Right renal cortex interstitium (tissue), 3 donors: ENCODE measurements at places on chromosomes 2 and 18. TPM values are rescaled to one million over a fixed set of nuclear protein-coding genes. Genes with fewer than 3 reads are reported as not detected.

Gene SKOR2
- polyA plus RNA-seq, result not detected

Gene ATAD2B
- 19.1 TPM for polyA plus RNA-seq

Gene EMILIN1
- 70.5 TPM for polyA plus RNA-seq

Gene ABCG8
- 0.75 TPM for polyA plus RNA-seq

Gene ITPRIPL1
- 4.1 TPM for polyA plus RNA-seq

Gene ST8SIA5
- 1.2 TPM for polyA plus RNA-seq

Gene FAP
- 13.4 TPM for polyA plus RNA-seq

Gene MATN3
- 3.1 TPM for polyA plus RNA-seq

Gene PROKR1
- polyA plus RNA-seq, result 0.31 TPM

Gene ARHGEF33
- polyA plus RNA-seq, result 2.0 TPM

Gene TPGS2
- polyA plus RNA-seq, result 159 TPM

Gene C1QL2
- not detected for polyA plus RNA-seq

Gene UNC80
- 1.3 TPM for polyA plus RNA-seq

Gene RRM2
- polyA plus RNA-seq, result 49.4 TPM

Gene UCN
- 0.36 TPM for polyA plus RNA-seq

Gene POTEJ
- polyA plus RNA-seq, result 0.06 TPM

Gene AQP12B
- polyA plus RNA-seq, result 1.4 TPM

DNA sequence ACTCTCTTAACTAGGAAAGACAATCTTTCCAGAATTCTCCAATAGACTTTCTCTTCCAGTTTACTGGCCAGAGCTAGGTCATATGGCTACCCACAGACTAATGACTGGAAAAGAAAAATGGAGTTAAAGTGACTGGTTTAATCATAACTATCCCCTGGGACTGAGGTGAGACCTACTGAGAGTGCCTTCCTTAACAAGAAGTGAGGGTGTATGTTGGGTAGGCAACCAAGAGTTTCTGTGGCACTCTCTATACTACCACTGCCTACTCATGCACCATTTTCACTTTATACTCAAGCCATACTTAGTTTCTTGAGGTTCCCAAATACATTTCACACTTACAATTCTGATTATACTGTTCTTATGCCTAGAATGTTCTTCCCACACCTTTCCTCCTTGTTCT is 6.9 kb upstream of the GFPT1 start:
- no peak for DNase-seq

- no peak for DNase-seq
Measured at GRCh38 chr18:44793685-44794084, 113.0 kb downstream of the SETBP1 start.

- peak; percentile 13 for DNase-seq
Measured at GRCh38 chr2:190180313-190181122, 118.0 kb upstream of the MSTN start.

DNA sequence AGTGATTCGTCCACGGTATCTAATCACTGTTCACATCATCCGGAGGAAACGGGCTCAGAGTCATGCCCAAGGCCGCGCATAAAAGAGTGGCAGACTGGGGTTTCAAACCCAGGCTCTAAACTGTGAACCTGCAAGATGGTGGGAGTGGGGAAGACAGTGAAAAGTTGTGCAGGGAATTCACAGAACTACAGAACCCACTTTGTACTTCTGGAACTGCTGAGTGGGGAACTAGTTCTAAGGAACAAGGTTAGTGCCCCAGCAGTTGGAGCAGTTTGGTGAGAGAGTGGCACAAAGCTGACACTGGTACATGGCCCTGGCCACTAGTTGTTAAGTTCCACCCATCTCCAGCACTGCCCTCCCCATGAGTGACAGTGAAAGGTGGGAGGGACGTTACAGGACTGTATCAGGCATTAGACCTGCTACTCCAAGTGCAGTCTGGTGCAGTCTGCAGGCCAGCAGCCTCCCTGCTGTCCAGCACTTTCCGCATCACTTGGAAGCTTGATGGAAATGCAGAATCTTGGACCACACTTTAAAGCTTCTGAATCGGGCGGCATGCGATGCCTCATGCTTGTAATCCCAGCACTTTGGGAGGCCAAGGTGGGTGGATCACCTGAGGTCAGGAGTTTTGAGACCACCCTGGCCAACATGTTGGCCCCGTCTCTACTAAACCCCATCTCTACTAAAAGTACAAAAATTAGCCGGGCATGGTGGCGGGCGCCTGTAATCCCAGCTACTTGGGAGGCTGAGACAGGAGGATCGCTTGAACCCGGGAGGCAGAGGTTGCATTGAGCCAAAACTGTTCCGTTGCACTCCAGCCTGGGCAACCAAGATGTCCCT is 47.3 kb downstream of the C2orf42 start:
- DNase-seq, result no peak

GRCh38 chr2:47528874-47529273 is 125.9 kb downstream of the MSH2 start:
- DNase-seq, result no peak

- peak; percentile 98 for DNase-seq
Measured at GRCh38 chr2:197434541-197435513, at the start of gene SF3B1. Gene SF3B1 (minus strand): TSS chr2:197435028. CDS start chr2:197434999, 29 bp downstream.

DNA sequence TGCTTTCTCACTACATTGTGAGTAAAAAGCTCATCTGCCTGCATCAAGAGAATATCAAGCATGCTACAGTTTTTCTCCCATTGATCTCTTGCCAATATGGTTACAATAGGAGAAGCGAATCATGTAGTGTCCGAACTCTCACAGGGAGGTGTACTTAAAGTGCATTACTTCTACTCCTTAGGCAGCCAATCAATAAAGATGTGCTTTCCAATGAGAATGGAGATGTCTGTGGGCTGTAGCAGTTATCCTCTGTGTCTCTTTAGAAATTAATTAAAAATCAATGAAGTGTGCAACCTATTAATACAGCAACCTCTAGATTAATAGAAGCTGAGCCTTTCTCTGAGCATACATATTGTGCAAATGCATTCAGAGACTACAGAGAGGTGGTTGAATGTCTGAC is 883.7 kb downstream of the CPS1 start:
- DNase-seq, result no peak

DNA sequence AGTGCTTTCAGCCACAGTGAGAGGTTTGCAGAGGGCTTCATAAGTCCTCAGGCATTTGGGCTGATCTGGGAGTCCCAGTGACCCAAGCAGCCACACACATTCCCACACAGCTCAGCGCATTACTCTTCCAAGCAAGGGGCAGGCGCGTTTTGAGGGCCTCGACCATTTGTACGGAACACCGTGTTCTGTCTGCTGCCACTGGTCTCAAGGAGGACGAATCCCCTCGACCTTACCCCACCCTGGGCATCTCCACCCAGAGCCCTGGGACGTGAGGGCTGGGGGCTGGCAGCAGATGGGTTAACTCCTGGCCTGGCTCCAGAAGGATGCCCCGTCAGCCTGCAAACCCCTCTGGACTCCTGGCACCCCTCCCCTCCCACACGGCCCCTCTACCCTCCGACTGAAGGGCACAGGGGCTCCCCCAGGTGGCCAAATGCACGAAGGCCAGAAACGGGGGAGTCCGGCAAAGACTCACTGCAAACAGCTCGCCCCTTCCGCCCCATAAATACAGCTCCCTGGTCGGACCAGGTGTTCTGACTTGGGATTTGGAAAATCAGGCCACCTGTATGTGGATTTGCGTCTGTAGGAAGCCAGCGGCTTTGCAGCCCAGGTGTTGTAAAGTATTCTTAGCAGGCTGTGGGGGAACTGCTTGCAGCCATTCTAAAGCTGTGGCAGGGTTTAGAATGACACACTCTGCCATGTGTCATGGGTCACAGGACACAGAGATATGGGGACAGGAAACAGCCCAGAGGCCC is 33.6 kb upstream of the PTMA start:
- no peak for DNase-seq

DNA sequence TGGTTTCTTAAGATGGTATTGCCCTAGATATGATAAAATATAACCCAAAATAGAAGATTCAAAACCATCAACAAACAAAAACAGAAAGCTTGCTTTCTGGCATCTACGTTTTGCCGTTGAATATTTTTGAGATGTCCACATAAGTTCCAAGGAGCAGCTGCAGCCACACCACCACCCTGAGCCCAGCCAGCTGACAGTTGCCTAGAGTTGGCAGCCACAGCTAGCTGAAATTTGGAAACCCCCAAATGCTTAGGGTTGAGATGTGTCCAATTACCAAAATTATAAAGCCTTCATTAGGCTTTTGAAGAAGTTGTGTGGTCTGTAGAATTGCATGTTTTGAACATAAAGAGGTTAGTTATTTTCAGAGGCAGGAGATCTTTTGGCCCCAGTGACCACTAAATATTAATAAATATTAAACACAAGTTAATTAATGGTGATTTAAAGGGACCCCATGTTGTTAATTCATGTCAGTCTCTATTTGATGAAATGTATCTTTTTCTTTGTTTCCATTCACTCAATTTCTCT is 118.1 kb upstream of the DTNA start:
- no peak for DNase-seq

DNA sequence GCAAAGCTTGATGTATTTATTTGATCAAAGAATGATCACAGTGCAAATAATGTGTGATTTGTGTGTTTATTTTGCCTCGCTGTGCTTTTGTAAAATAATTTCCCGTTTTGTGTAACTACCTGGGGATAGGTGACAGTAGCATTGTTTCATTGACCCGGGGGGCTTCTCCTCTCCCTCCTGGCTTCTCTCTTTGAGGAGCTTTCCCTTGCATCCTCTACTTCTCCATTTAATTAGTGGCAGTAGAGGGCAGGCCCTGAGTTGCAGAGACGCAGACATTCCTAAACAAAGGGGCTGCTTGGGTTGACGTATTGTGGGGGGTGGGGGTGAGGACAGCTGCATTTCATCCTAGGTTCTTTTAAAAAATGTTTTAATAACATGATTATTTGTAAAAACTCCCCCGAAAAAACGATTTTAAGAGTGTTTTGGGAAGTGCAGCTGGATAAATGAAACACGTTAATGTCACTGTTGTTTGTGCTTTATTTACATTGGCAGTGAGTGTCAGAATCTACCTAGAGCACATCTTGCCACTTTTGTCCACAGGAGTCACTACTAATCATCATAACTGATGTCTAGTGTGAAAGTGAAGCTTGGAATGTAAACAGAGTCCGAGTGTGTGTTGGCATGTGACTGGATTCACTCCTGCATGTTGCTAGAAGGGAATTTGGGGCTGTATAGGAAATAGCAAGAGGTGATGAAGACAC is 2.2 kb downstream of the NEDD4L start:
- DNase-seq, result no peak

DNA sequence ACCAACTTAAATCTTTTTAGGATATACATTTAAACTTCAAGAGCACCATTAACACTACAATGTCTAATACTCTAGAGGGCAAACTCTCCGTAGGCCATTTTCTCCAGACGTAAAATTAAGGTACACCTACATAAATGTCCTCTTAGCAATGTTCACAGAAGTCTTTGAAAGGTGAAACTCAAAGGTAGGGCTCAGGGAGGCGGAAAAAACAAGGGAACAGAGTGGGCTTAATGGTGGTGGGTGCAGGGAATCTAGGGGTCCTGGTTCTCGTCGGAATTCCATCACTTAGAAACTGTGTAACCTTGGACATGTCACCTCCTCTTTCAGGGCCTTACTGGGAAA is 668 bp downstream of the NFU1 start:
- no peak for DNase-seq

- DNase-seq, result no peak
Measured at GRCh38 chr2:226905718-226906117, 69.9 kb downstream of the RHBDD1 start.

DNA sequence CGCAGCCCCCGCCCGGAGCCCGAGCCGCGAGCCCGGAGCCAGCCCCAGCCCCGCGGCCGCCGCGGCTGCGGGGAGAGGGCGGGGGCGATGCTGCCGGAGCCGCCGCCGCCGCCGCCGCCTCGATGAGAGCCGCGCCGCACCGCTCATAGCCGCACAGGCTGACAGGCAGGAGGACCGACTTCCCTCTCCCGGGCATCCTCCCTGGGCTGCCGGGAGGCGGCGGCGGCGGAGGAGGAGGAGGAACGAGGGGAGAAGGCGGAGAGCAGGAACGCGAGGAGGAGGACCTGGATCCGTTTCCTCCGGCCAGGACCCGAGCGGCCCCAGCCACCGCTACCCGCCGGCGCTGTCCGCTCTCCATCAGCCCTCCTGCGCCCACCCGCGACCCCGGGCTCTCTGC is 370 bp downstream of the KLHL29 start:
- no peak for DNase-seq

DNA sequence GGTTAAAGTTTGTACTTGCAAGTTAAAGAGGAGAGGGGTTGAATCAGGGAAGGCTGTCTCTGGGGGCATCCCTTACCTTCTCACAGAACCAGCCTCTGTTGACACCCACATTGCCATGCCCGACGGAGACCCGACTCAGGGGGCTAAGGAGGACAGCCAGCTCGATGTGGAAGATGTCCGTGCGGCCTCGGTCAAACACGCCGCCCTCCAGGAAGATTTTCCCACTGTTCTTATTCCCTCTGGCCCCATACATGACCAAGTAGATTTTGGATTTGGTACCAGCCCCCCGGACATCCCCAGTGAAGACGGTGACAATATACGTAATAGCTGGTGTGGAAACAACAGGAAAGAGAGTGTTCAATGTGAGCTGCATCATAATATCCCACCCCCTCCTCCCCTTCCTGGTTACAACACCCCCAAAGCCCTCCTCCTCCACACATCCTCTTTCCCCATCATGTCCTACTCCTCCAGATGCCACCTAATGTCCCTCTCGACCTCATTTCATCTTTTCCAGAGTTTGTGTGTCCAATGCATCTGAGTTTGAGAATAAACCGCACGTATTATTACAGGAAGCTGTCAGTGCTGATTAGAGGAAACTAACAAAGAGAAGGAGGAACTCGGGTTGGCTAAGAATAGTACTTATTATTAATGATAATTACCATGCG is 55.7 kb downstream of the LOXHD1 start:
- no peak for DNase-seq

- DNase-seq, result no peak
Measured at GRCh38 chr18:32910694-32911296, 138.0 kb upstream of the KLHL14 start.

DNA sequence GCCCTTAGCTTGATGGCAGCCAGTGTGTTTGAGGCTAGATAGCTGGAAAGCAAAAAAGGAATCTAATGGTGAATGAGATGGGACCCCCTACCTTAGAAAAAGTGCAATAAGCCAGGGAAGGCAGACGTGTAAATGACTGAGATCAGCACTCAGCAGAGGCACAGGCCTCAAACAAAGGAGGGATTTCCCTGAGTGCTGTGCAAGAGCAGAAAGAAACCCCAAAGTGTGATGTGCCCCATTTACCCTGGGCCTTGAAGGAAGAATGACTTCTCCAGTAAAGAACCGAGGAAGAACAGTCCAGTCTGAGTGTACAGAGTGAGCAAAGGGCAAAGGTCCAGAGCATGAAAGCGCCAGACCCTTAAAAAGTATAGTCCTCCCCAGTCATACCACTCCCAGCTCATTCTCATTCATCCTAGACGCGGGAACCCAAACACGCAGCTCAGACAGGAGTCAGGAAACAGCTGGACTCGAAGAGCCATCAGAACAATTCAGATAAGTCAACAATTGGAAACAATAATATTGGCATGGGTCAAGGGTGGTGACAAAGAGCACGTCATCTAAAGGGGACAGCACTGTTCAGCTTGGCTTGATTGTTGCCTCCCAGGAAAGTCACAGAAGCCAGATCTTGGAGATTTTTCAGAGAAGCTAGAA is 121.7 kb downstream of the INO80D start:
- no peak for DNase-seq

- no peak for DNase-seq
Measured at GRCh38 chr2:227420087-227421052, 32.6 kb upstream of the SCYGR1 start.

GRCh38 chr2:133838642-133839365 is 270.5 kb upstream of the NCKAP5 start:
- no peak for DNase-seq
